ENCODE measurements at places on chromosomes 1 and 21.

GRCh38 chr1:2949966-2950925, 71.0 kb upstream of the ACTRT2 start:
- DNase-seq: no peak

GRCh38 chr1:170096806-170097340, 22.4 kb upstream of the KIFAP3 start:
- no peak for DNase-seq

DNA sequence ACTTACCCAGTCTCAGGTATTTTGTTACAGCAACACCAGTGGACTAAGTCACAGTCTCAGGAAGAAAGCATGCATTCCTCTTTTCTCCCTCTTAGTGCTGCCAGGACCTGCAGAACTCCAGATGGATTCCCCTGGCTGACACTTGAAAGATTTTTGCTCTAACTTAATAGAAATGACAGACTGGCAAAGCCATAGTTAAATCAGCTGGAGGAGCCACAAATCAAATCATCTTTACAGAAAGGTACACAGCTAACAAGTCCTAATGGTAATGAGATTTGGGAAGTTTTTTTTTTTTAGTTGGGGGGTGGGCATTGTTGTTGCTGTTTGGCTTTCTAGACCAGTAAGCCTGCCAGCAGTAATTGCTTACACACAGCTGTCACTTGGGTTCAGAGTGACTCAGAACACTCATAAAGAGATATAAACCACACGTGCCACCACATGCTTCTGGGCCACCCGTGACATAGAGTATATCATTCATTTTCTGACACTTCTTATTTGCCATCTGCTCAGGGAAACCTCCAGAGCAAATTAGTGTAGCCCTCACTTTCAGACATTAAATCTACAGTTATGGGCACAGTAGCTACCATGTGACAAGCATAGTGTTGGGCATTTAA, 72.4 kb downstream of the FH start:
- peak; percentile 45 for DNase-seq

DNA sequence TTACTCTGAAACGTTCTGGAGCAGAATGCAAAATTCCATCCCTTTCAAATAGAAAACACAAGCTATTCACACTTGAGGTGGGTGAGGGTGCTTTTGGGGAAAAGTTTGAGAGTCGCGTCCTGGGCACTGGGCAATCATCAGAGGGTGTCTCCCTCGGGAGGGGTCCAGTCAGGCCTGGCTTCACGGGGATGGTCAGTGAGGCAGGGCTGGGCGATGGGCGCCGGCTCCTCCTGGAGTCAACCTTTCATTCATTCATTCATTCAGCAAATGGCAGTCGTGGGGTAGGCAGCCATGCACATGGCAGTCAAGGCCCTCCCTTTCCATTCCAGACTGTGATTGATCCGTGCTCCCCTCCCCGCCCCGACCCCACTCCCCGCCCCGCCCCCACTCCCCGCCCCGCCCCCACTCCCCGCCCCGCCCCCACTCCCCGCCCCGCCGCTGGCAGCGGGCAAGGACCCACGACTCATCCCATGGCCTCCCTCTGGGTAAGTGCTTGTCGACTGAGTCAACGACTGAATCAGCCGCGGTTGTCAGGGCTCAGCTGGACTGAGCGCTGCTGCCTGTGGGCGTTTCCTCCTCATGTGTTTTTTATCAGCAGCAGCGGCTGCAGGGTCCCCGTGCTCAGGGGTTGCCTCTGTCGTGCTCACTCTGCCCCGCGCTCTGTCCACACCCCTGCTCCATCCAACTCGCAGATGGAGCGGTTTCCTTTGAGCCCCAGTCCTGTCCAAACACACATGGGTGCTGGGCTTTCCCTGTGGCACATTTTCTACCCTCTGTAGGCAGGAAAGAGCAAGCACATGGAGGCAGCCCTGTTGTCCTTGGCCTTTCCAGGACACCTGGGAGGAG, 12.5 kb upstream of the SPSB1 start:
- DNase-seq: peak; percentile 97

DNA sequence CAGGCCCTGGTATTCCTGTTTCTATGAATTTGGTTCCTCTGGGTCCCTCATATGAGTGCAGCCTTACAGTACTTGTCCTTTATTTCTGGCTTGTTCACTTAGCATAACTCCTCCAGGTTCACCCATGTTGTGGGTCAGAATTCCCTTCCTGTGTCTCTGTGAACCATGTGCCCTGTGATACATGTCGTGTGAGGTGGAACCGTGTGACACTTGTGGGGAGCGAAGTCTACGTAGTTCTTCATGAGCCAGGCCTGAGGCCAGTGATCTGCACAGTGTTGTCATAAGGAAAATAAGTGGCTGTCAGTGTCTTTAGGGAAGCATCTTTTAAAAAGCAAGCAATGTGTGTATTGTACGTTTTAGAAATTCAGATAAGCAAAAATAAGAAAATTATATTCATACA, 122.8 kb downstream of the GALNT2 start:
- no peak for DNase-seq

DNA sequence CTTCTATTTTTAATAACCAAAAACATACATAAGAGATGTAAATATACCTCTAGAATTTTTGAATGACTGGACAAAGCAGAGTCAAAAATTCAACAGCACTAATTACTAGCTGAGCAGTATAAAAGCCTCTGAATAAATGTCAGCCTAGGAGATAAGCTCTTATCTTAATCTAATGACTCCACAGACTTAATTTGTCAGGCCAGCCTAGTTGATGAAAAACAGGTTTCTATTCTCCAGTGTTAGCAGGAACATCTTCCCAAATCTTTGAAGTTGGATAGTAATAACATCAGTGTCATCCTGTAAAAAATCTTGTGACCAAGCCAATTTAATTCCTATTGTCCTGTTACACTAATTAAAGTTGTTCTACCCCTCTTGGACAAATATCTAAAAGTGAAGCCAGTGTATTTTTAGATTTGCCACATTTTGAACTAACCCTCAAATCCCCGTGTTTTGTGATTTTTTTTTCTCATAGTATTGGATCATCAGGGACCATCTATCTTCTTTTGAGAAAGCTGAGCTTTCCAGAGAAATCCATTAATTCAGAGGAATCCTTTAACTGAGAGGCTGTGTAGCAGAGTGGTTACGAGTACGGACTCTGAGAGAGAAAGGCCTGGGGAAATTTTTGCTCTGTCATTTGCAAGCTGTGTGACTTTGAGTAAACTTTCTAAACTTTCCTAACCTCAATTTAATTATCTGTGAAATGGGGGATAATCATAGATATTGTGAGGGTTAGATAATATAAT, 41.2 kb downstream of the LMO4 start:
- no peak for DNase-seq

- peak; percentile 81 for DNase-seq
Measured at GRCh38 chr1:65343286-65343685, 33.9 kb downstream of the DNAJC6 start.

DNA sequence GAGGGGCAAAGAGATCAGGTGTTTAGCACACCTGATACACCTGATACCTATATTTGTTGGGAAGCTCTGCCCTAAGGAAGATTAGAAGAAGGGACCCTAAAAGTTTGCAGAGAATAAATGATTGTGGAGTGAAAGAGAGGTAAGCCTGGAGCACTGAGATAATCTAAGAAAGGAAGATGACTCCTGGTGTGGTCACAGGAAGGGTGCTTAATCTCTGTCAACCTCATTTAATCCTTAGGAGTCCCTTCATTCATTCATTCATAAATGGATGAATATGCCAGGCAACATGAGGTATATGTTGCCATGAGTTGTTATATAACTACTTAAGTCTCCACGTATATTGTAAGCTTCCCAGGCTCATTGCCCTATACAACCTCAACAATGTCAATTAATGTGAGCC, 16.2 kb upstream of the MNDA start:
- no peak for DNase-seq

- no peak for DNase-seq
Measured at GRCh38 chr1:14913482-14914177, 239.9 kb upstream of the TMEM51 start.

GRCh38 chr1:159943278-159943640, 2.2 kb downstream of the IGSF9 start:
- no peak for DNase-seq

DNA sequence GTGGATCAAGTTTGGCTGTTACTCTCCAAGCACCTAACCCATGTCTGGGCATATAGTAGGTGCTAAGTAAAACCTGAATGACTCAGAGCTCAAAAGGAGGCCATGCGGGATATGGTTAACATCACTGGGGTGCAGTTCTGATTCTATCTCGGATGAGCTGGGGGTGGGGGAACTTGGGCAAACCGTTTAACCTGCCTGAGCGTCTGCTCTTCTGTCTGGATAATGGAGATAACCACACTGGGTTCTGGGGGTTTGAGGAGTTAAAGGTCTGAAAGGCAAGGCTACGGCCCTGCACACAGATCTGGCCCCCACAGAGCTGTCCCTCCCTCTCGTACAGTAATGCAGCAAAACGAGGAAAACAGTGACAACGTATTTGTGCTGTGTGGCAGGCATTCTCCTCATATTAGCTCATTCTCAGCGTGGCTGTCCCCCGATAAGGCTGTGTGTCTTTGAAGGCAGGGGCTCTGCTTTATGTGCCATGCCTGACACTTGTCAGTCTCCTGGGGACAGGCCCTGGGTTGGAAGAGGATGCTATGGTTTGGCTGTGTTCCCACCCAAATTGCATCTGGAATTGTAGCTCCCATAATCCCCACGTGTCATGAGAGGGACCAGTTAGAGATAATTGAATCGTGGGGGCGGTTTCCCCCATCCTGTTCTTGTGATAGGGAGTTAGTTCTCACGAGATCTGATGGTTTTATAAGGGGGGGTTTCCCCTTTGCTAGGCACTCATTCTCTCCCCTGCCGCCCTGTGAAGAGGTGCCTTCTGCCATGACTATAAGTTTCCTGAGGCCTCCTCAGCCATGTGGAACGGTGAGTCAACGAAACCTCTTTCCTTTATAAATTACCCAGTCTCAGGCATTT, 6.8 kb upstream of the ALDH4A1 start:
- no peak for DNase-seq

- no peak for DNase-seq
Measured at GRCh38 chr1:201778279-201779065, 50.5 kb upstream of the IPO9 start.

DNA sequence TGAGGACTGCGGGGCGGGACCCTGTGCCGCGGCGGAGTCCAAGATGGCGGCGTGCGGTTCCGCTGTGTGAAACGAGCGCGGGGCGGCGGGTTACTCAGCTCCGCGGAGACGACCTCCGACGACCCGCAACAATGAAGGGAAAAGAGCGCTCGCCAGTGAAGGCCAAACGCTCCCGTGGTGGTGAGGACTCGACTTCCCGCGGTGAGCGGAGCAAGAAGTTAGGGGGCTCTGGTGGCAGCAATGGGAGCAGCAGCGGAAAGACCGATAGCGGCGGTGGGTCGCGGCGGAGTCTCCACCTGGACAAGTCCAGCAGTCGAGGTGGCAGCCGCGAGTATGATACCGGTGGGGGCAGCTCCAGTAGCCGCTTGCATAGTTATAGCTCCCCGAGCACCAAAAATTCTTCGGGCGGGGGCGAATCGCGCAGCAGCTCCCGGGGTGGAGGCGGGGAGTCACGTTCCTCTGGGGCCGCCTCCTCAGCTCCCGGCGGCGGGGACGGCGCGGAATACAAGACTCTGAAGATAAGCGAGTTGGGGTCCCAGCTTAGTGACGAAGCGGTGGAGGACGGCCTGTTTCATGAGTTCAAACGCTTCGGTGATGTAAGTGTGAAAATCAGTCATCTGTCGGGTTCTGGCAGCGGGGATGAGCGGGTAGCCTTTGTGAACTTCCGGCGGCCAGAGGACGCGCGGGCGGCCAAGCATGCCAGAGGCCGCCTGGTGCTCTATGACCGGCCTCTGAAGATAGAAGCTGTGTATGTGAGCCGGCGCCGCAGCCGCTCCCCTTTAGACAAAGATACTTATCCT, 430 bp downstream of the RBM15 start:
- DNase-seq: peak; percentile 76

DNA sequence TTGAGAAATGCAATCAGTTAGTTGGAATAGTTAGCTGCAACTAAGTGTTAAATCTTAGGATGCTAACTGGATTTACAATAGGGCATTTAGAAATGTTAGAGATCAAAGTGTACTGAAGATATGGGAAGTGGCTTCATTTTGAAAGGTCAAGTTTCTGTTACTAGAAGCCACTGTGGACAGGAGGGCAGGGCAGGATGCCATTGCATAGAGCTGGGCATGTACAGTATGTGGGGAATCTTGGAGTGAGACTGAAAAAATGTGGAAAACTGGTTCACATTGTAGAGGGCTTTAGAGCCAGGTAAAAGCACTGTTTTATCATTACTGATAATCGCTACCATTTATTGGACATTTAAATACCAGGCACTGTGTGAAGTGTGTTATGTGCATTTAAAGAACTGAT, 31.0 kb downstream of the ARID1A start:
- no peak for DNase-seq

- DNase-seq: peak; percentile 50
Measured at GRCh38 chr1:66446261-66447001, 87.5 kb upstream of the SGIP1 start.

DNA sequence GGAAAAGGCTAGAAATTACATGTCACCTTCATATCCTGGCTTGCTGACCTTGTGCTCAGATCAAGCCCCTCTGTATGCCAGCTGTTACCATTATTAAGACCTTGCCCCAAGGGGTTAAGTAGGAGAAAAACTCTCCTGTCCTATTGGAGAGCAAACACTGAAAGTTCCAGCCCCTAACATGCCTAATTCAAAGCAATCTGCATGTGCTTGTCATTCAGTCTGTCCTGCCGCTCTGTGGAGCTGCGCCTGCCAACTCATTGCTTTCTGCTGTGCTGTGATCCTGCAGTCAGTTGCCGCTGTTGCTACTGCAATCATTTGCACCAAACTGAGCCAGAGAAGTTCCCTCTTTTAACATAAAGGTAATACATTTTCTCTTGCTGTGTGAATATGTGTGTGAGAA, 113.4 kb downstream of the DISP1 start:
- peak; percentile 39 for DNase-seq

DNA sequence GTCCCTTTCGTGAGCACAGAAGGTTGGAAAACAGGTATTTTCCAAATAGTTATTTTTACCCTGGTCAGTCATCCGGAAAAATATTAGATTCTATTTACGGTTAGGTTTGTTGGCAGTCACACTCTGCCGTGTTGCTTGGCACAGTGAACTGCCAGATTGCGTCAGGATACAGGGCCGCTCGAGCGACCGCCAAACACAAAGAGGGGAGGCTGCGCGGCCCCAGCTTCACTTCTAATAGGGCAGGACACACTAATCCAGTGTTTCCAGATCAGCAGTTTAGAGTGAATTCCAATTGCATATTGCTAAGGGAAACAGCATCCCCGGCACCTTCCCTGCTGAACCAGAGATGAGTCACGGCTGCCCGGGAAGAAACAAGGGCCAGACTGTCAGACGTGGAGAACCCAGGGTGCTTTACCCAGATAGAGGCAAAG, 22.9 kb downstream of the UMODL1 start:
- DNase-seq: peak; percentile 87

- peak; percentile 60 for DNase-seq
Measured at GRCh38 chr1:112337028-112337531, 58.9 kb upstream of the CTTNBP2NL start.

GRCh38 chr1:154441241-154441888, 36.2 kb downstream of the IL6R start:
- no peak for DNase-seq

DNA sequence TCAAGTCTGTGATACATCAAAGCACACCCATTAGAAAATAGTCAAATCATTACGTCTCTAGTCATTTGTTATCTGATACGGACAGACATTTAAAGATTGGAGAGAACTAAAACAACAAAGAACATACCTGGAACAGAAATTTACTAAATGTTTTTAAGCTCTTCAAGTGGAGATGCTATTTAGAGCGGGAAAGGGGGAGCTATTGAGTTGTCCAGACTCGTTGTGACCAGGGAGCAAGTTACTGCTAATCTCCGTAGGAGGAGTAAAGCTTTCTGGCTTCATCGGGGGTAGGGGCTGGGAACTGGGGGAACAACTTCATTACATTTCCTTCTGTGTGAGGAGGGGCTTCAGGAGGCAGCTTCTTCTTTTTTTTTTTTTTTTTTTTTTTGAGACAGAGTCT, 129.7 kb downstream of the RNF220 start:
- DNase-seq: no peak
